ENCODE measurements at places on chromosomes 12 and 14. TPM values are rescaled to one million over a fixed set of nuclear protein-coding genes. Genes with fewer than 3 reads are reported as not detected.
A peak's percentile ranks its signal among the peaks of the same experiment; 100 is the strongest.

LBHD2 gene
- not detected for total RNA-seq

DNA sequence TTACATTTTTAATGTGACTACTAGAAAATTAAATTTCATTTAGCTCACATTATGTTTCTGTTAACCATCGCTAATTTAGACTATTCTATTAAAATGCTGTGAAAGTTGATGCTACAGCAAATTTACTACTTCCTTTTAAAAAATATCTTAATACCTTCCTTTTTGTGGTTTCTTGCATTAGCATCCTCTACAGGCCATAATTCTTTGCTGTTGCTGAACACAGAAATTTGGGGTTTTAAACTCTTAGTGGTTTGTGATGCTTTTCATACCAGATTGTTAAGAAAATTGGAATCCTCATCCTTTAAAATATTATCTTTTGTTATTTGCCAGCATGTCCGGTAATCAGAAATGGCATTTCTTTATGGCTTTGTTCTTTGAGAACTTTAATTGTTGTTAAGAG, 18.1 kb downstream of the WNK1 start:
- ATAC-seq: no peak

GRCh38 chr14:74064883-74065282, 19.4 kb downstream of the ALDH6A1 start:
- no peak for ATAC-seq

- no peak for ATAC-seq
Measured at GRCh38 chr14:88748288-88748687, 44.5 kb downstream of the EML5 start.

- no peak for ATAC-seq
Measured at GRCh38 chr12:6097411-6097810, 27.1 kb downstream of the VWF start.

GRCh38 chr12:111046896-111047295, 126.5 kb upstream of the MYL2 start:
- no peak for ATAC-seq

DPY19L2 gene
- total RNA-seq: 14.3 TPM

DNA sequence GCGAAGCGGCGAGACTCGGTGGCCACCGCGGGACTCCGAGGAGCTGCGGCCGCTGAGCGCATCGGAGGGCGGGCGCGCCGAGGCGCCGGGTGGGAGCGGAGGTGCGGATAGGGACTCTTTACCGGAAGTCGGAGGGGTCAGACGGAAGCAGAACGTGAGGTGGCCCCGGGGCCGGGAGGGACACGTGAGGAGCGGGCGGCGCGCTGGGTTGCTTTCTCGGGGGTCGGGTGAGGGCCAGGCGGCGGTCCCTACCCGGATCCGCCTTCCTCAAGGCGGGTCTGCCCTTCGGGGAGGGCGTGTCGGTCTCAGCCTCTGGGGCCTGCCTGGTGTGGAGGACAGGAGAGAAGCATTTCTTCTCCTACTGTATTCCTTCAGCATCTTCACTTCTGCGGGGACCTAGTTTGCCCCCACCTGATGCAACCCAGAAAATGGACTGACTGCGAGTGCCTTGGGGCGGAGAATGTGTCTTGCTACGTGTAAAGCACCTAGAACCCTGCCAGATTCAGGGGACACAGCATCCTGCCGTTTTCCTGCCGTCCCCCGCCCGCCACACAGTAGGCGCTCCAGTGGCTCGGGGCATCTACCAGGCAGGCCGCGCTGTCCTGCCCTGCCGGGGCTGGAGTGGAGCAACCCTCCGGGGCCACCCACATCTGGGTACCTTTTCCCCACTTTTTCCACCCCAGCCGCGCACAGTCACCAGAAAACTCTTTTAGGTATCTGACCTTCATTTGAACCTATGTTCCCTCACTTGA, 514 bp upstream of the ATXN2 start:
- peak; percentile 94 for ATAC-seq

SCNN1A gene
- 19.9 TPM for total RNA-seq

GRCh38 chr14:45201905-45202304, 51.1 kb downstream of the MIS18BP1 start:
- ATAC-seq: no peak

- ATAC-seq: no peak
Measured at GRCh38 chr12:131758016-131758739, 47.3 kb downstream of the SFSWAP start.

- ATAC-seq: no peak
Measured at GRCh38 chr12:64840949-64841717, 16.7 kb downstream of the TBC1D30 start.

Measured in gastroesophageal sphincter (tissue), 4 donors.